ENCODE measurements at places on chromosomes 7 and 10. TPM values are rescaled to one million over a fixed set of nuclear protein-coding genes. Genes with fewer than 3 reads are reported as not detected.

The AASS gene
- total RNA-seq, result 35.6 TPM

The NAMPT gene
- total RNA-seq, result 184 TPM

The VSTM2A gene
- total RNA-seq, result not detected

The C7orf57 gene
- total RNA-seq, result not detected

The TMEM60 gene
- 22.8 TPM for total RNA-seq

The NYAP1 gene
- total RNA-seq, result 0.55 TPM

The TMEM176B gene
- total RNA-seq, result 68.2 TPM

The MBL2 gene
- total RNA-seq, result not detected

The CSGALNACT2 gene
- 40.8 TPM for total RNA-seq

The CLDN4 gene
- 103 TPM for total RNA-seq

The RBM20 gene
- 0.41 TPM for total RNA-seq

- DNase-seq, result no peak
- no peak overlapping the region for H3K27ac ChIP-seq
- peaks cover 37% of the 10 kb centered on the region for H3K36me3 ChIP-seq
- no peak overlapping the region for H3K4me3 ChIP-seq
Measured at GRCh38 chr10:102515724-102516123, 12.0 kb downstream of the SUFU start.

DNA sequence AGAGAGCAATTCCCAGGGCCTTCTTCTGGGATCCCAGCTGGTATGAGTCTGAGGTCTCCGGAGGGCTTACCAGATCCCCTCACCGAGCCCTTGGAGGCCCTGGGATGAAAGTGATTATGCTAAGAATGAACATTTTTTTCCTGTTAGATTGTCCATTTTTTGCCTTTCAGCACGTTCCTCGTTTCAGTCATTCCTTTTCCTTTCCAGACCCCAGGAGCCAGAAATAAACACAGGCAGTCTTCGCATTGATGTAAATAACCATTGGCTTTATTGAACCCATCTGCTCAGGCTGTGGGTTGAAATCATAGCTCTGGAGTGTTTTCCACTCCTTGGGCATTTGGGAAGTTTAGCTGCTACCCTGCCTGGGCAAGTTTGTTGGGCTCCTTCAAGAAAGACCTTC, 320.9 kb upstream of the AUTS2 start:
- DNase-seq, result no peak
- H3K27me3 ChIP-seq, result no peaks in the 10 kb centered on the region
- H3K4me3 ChIP-seq, result no peak overlapping the region

GRCh38 chr7:47281966-47282643, 299.8 kb downstream of the TNS3 start:
- no peak overlapping the region for H3K27ac ChIP-seq
- H3K4me3 ChIP-seq, result no peak overlapping the region
- no peak for DNase-seq

DNA sequence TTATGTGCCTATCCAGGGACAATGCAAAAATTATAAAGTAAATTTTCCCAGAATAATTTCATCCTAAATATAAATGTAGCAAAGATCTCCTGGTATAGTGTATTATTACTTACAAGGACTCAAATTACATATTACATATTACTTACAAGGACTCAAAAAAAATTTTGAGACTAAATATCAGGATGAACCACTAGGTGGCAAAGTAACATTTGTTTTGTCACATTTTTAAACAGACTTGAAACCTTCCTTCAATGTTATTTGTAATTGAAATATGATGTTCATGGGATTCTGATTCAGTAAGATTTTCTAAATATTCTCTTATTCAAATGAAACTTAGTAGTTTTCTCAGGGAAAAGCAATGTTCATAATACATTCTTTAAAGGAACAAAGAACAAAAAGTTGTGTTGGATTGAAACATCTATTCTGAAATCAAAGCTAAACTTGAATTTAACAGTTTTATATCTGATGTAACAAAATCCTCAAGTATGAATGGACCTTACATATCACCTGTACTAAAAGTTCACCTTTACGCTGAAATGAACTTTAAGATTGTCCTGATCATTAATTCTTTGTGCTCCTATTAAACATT, 74.3 kb upstream of the GNAI1 start:
- H3K27me3 ChIP-seq, result no peaks in the 10 kb centered on the region
- no peaks in the 10 kb centered on the region for H3K4me1 ChIP-seq
- no peak overlapping the region for H3K4me3 ChIP-seq
- no peak overlapping the region for H3K27ac ChIP-seq
- no peak for DNase-seq
- H3K36me3 ChIP-seq, result no peaks in the 10 kb centered on the region

- peak overlapping the region; percentile 56 for H3K4me3 ChIP-seq
- H3K27me3 ChIP-seq, result no peaks in the 10 kb centered on the region
- no peaks in the 10 kb centered on the region for H3K36me3 ChIP-seq
- H3K27ac ChIP-seq, result peak overlapping the region; percentile 82
- no peak for DNase-seq
Measured at GRCh38 chr7:95397381-95397780, 1.2 kb upstream of the PON3 start.

DNA sequence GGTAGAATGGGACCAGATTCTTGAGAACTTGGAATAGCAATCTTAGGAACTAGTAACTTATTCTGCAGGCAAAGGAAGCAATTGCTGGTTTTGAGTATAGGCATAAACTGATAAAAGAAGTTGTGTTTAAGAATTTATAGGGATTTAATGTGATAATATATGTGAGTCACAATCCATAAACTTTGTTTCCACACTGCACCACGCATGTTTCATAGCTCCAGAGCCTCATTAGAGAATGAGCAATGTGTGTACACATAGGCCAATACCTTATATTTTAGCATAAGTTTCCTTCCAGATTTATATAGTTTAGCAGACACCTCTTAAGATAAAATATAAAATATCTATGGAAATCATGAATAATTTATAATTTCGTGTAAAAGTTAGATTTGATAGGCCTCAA, 175.5 kb upstream of the SEMA3A start:
- no peak overlapping the region for H3K27ac ChIP-seq
- no peak overlapping the region for H3K4me3 ChIP-seq
- no peaks in the 10 kb centered on the region for H3K4me1 ChIP-seq
- DNase-seq, result no peak
- H3K27me3 ChIP-seq, result no peaks in the 10 kb centered on the region
- no peaks in the 10 kb centered on the region for H3K36me3 ChIP-seq

DNA sequence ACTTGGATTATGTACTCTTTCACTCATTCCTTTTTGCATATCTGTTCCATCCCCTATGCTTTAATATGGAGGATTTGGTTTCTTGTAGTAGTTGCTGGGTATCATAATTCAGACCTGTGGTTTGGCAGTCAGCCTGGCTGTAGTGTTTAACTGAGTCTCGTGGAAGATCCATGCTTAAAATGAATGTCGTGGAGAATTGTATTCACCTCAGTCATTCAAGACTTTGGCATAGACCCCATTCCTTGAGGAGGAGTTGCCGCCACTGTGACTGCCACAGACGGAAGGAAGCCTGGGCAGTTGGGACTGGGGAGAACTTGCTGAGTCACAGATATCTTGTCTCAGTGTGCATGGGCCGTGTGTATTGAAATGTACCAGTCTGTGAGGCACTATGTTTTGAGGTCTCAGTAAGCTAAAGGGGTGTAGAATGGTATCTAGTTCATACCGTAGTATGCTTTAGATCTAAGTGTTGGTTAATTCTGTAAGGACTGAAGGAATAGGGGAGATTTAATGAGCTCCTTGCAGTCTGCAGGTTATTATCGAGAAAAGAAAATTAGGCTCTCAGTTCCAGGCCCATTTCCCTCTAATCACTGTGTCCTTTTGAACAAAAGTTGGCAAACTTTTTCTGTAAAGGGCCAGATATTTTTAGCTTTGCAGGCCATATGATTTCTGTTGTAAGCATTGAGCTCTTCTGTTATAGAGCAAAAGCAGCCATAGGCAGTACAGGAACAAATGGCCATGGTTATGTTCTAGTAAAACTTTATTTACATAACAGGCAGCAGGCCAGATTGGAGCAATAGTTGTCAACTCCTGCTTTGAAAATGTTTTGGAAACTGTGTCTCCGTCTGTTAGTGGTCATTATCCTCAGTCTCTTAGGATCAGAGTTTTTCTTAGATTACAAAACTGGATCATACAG, 76.8 kb downstream of the TPST1 start:
- no peak for DNase-seq
- no peak overlapping the region for H3K4me3 ChIP-seq
- peaks cover 9% of the 10 kb centered on the region for H3K4me1 ChIP-seq
- no peak overlapping the region for H3K27ac ChIP-seq
- no peaks in the 10 kb centered on the region for H3K27me3 ChIP-seq
- no peaks in the 10 kb centered on the region for H3K36me3 ChIP-seq

- peaks cover 52% of the 10 kb centered on the region for H3K4me1 ChIP-seq
- H3K36me3 ChIP-seq, result no peaks in the 10 kb centered on the region
Measured at GRCh38 chr7:151796871-151797537, 79.9 kb downstream of the PRKAG2 start.

DNA sequence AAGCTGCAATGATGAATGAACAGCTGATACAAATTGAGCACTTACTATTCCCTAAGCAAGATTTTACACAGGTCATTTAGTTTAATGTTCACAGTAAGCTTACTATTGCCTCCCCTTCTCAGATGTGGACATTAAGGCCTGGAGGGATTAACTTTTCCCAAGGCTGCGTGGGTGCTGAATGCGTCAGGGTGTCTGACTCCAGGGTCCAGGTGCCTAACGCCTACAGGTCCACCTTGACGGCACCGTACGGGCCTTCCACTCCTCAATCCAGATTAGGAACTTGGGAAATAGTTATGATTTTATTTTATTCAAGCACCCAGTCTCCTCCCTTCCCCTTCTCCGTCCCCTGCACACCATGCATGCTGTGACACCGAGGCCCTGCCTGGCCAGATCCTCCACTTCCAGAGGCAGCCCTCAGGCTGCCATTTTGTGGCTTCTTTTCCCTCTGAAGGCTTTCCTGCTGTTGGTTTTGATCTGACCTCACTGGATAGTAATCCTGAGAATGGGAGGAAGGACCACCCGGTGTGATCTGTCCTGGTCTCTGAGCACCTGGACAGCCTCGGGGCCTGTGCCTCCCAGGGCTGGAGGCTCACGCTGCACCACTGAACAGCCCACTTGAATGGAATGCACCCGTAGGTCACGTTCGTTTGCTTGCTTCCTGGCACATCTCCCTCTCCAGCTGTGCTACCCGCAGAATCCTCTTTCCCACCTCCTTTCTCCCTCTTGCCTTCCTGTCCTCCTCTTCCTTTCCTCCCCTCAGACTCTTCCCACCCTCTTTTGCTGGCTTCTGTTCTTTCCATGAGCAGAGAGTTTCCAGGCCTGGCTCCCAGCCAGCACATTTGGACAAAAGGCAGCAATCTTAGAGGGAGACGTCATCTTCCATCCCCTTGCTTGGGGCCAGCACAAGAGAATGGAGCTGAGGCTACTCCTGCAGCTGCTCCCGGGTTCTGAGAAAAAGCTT, 14.4 kb downstream of the DENND2A start:
- H3K36me3 ChIP-seq, result no peaks in the 10 kb centered on the region
- no peak overlapping the region for H3K4me3 ChIP-seq
- peak overlapping the region; percentile 63 for H3K27ac ChIP-seq
- peaks cover 18% of the 10 kb centered on the region for H3K4me1 ChIP-seq
- DNase-seq, result peak; percentile 73

DNA sequence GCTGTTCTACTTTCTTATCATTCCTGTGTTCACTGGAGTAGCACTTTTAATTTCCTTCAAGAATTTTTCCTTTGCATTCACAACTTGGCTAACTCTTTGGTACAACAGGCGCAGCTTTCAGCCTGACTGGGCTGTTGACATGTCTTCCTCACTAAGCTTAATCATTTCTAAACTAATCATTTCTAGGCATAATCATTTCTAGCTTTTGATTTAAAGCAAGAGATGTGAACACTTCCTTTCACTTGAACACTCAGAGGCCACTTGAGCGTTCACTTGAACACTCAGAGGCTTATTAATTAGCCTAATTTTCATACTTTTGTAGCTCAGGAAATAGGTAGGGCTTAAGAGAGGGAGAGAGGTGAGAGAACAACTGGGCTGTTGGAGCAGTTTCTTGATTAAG, 15.9 kb downstream of the C10orf90 start:
- no peak overlapping the region for H3K27ac ChIP-seq
- no peak for DNase-seq
- H3K36me3 ChIP-seq, result no peaks in the 10 kb centered on the region
- H3K27me3 ChIP-seq, result no peaks in the 10 kb centered on the region

DNA sequence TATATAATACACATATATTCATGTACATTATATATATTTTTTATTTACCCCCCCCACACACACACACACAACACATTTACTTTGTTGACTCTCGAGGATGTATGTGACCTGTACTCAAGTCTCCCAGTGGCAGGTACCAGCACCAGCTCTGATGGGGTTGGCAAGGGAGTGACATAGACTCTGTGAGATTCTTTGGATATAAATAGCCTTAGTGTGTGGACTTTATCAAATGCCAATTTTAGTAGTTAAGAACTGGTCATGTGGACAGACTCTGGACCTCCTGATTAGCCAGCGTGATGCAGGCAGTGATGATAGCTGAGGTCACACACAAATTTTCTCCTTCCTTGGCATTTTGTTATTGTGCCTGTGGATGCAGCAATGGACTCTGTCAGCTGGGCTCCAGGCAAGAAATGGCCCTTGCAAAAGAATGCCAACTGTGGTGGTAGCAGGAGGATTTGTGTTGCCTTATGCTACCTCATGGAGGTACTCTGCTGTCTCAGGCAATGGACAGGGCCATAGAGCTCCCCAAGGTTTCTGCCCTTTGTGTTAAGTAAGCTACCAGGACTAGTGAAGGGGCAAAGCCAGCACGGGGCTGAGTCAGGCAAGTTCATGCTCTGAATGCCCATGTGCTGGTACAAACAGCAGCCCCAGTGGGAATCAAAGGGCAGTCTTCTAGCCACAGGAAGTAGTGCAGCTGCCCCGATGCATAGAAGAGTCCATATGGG, 224.6 kb upstream of the ZWINT start:
- no peak for DNase-seq
- H3K4me1 ChIP-seq, result no peaks in the 10 kb centered on the region
- no peak overlapping the region for H3K4me3 ChIP-seq
- no peaks in the 10 kb centered on the region for H3K27me3 ChIP-seq
- no peaks in the 10 kb centered on the region for H3K36me3 ChIP-seq

- no peak overlapping the region for H3K27ac ChIP-seq
- no peaks in the 10 kb centered on the region for H3K36me3 ChIP-seq
- no peaks in the 10 kb centered on the region for H3K27me3 ChIP-seq
- H3K4me3 ChIP-seq, result no peak overlapping the region
- DNase-seq, result no peak
Measured at GRCh38 chr7:97457054-97457453, 274.8 kb upstream of the TAC1 start.

GRCh38 chr10:92778091-92778490, 70.2 kb upstream of the EXOC6 start:
- H3K27ac ChIP-seq, result no peak overlapping the region
- no peaks in the 10 kb centered on the region for H3K36me3 ChIP-seq
- no peaks in the 10 kb centered on the region for H3K4me1 ChIP-seq
- H3K27me3 ChIP-seq, result no peaks in the 10 kb centered on the region
- no peak overlapping the region for H3K4me3 ChIP-seq
- DNase-seq, result no peak

DNA sequence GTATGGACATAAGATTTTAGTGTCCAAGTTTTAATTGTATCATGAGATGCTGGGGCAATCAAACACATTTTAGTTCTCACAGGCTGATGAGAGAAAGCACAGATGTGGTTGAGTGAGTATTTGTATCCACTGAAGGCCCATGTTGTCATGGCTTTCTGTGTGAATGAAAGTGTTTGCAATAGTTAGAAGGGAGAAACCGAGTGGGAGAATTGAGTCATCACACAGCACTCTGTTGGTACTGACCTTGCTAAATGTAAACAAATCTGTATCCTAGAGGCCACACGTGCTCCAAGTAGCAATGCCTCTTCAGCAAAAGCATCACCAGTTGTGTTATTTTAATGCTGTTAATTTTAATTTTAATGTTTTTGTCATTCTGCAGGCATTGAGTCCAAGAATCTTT, 121.2 kb downstream of the EMX2 start:
- no peaks in the 10 kb centered on the region for H3K36me3 ChIP-seq
- no peak for DNase-seq
- no peaks in the 10 kb centered on the region for H3K27me3 ChIP-seq
- no peaks in the 10 kb centered on the region for H3K4me1 ChIP-seq
- no peak overlapping the region for H3K27ac ChIP-seq

Data from upper lobe of right lung (tissue), 1 donor.